Caki2 (cell line): ENCODE measurements at places on chromosomes 6 and 20. TPM values are rescaled to one million over a fixed set of nuclear protein-coding genes. Genes with fewer than 3 reads are reported as not detected.

The TBP gene
- 13.3 and 15.2 TPM in 2 replicates for total RNA-seq

The FHL5 gene
- not detected in 2 replicates for total RNA-seq

The HMGCLL1 gene
- total RNA-seq = not detected in 2 replicates

The KCNQ5 gene
- total RNA-seq = 0.27 and 0.52 TPM in 2 replicates

The CRISP3 gene
- total RNA-seq = not detected in 2 replicates

The LRRC73 gene
- total RNA-seq = 0.20 and 0.29 TPM in 2 replicates

The GRIK2 gene
- 0.03 TPM in 1 of 2 replicates, not detected in the other for total RNA-seq

The TPBG gene
- total RNA-seq = 26.5 and 28.9 TPM in 2 replicates

The HTR1E gene
- total RNA-seq = not detected in 2 replicates

The SNHG17 gene
- total RNA-seq = 44.4 and 211 TPM in 2 replicates

The TP53TG5 gene
- total RNA-seq = not detected in 2 replicates

The DLGAP4 gene
- 6.9 and 9.0 TPM in 2 replicates for total RNA-seq

The NNAT gene
- not detected in 2 replicates for total RNA-seq

The OR10C1 gene
- not detected in 2 replicates for total RNA-seq

The MUC22 gene
- not detected in 2 replicates for total RNA-seq
